ENCODE measurements at places on chromosomes 2 and 18.

- DNase-seq: peak; percentile 24
These were observed 4.7 kb downstream of the CAPG start for GRCh38 chr2:85405201-85406059.

DNA sequence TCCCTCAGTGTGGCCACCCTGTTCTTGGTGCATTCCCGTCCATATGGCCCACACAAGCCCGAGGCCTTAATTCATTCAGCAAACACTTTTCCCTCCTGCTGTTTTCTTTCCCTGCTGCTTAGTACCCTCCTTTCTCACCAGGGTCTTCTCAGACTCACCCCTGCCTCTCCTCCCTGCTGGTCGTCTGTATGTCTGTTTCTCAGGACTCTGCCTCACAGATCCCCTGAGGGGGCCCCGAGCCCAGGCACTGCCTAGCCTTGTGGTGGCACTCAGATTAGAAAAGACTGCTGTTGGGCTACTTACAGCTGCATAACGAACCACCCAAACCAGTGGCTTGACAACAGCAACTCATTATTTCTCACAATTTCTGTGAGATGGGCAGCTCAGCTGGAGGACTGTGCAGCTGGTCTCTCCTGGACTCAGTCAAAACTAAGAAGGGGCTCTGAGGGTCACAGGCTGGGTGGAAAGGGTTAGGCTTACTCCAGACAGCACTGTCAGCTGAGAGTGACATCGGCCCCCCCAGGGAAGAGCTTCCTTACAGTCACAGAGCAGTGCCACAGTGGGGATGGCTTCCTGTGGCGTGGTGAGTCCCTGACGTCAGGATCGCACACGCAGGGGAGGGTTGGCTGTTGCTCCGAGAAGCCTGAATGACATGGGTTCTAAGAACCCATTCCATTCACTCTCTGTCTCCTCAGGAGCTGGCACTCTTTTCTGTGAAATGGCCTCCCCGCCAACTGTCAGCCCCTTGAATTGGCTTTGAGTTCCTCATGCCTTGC lies 139.0 kb downstream of the UXS1 start:
- no peak for DNase-seq

DNA sequence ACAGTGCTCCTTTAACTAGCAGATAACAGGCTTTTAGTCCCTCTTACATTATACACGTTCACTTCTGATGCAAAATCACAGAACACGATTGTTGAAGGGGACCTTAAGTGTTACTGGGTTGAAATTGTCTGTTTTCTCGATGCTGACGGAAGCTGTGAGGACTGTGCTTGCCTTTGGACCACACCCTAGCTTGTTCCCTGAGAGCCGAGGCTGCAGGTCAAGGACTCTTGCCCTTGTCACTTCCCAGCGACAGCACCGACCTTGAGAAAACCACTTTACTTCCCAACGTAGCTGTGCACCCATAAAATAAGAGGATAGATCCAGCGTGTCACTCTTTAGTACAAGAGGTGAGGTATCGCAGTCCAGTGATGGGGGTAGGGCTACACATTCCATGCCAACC lies 701.0 kb downstream of the DCDC2C start:
- no peak for DNase-seq

- no peak for DNase-seq
These were observed 916 bp upstream of the OSBPL1A start for GRCh38 chr18:24398540-24398939.

GRCh38 chr2:187959821-187960220 lies 331.9 kb upstream of the GULP1 start:
- DNase-seq: peak; percentile 42

- no peak for DNase-seq
These were observed 105.2 kb upstream of the DLX2 start for GRCh38 chr2:172207911-172208310.

- DNase-seq: no peak
These were observed 4.7 kb upstream of the STAT1 start for GRCh38 chr2:191018643-191019119.

All from cardiac fibroblast (primary cell).